ENCODE measurements at places on chromosomes 3 and 15.
A peak's percentile ranks its signal among the peaks of the same experiment; 100 is the strongest.

GRCh38 chr3:61110576-61110975, 140.7 kb downstream of the FHIT start:
- DNase-seq: no peak

GRCh38 chr3:151106311-151106710, 20.8 kb downstream of the MED12L start:
- DNase-seq: no peak

DNA sequence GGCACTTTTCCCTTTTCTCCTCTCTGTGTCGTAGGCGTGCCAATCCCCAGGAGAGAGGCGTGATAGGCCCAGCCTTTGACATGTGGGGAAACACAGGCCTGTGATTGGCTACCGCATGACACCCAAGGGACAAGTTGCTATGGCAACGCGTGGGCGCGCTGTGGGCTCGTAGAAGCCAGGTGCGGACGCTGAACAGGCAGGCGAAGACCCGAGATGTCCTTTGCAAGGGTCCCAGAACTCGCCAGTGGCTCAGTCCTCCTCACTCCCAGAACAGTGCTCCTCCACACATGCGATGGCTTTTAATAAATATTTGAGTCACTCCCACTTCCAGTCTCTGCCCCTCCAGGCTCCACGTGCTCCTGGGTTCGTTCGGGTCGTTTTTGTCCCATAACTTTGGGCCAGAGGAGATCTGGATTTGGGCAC, 4.2 kb downstream of the SLC51B start:
- DNase-seq: peak; percentile 44

- no peak for DNase-seq
Observed at GRCh38 chr15:73142802-73143762, 90.8 kb downstream of the NEO1 start.

- no peak for DNase-seq
Observed at GRCh38 chr3:175606650-175607318, 747.6 kb downstream of the NAALADL2 start.

- no peak for DNase-seq
Observed at GRCh38 chr3:147881933-147882332, 472.8 kb downstream of the ZIC1 start.

DNA sequence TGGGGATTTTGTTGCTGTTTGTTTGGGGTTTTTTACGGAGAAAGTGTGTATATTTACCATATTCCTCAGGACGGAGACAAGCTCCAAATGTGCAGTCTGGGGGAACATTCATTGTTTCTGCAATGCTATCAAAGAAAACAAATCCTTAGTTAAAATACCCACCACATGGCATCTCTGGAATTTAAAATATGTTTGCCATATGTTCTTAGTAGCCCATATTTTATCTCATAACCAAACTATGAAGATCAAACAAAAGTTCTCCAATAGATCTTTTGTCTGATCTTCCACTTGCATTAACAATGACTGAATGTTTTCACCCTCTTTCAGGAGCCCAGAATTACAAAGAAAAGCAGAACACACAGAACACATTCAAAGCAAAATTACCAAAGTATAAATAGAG, 35.3 kb downstream of the EFHB start:
- no peak for DNase-seq

Measured in NCI-H187 treated with DMSO at 0.1 percent for 48 hours (cell line).